ENCODE measurements at places on chromosomes 4 and X. TPM values are rescaled to one million over a fixed set of nuclear protein-coding genes. Genes with fewer than 3 reads are reported as not detected.

DNA sequence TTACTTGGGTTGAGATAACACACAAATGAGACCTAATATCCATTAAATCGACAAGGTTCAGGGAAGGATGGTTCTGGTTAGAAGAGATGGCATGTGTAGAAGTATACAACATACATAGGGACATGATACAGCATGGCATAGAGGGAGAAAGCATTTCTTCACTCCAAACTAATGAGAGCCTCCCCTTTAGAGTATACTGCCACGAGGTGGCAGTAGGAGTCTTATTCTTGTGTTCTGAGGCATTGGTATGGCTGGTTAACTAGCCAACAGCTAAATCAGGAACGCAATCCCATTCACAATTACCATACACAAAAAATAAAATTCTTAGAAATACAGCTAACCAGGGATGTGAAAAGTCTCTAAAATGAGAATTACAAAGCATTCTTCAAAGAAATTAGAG lies 29.1 kb upstream of the TRO start:
- DNase-seq = peak; percentile 62
- H3K4me3 ChIP-seq = no peak overlapping the region
- no peaks in the 10 kb centered on the region for H3K27me3 ChIP-seq
- H3K27ac ChIP-seq = no peak overlapping the region
- H3K4me1 ChIP-seq = no peaks in the 10 kb centered on the region
- H3K36me3 ChIP-seq = no peaks in the 10 kb centered on the region

- no peak overlapping the region for H3K4me3 ChIP-seq
- no peak overlapping the region for H3K27ac ChIP-seq
- H3K27me3 ChIP-seq = no peaks in the 10 kb centered on the region
- DNase-seq = peak; percentile 95
- H3K36me3 ChIP-seq = no peaks in the 10 kb centered on the region
These were observed 155.2 kb downstream of the ZNF330 start for GRCh38 chr4:141375855-141376254.

GRCh38 chr4:123497340-123497739 lies 100.7 kb downstream of the SPRY1 start:
- H3K27ac ChIP-seq = no peak overlapping the region
- H3K27me3 ChIP-seq = no peaks in the 10 kb centered on the region
- H3K4me1 ChIP-seq = no peaks in the 10 kb centered on the region
- H3K4me3 ChIP-seq = no peak overlapping the region
- peak; percentile 16 for DNase-seq
- no peaks in the 10 kb centered on the region for H3K36me3 ChIP-seq

TLR2 gene
- total RNA-seq = 8.7 TPM

FGFR3 gene
- 0.11 TPM for total RNA-seq

ADAMTS3 gene
- 3.2 TPM for total RNA-seq

SPANXA1 gene
- not detected for total RNA-seq
